ENCODE measurements at places on chromosomes 1 and 21. TPM values are rescaled to one million over a fixed set of nuclear protein-coding genes. Genes with fewer than 3 reads are reported as not detected.

- H3K4me3 ChIP-seq = no peak overlapping the region
- H3K27me3 ChIP-seq = no peaks in the 10 kb centered on the region
- H3K27ac ChIP-seq = no peak overlapping the region
- DNase-seq = no peak
Measured at GRCh38 chr1:114320586-114320985, 166.9 kb upstream of the SYT6 start.

DNA sequence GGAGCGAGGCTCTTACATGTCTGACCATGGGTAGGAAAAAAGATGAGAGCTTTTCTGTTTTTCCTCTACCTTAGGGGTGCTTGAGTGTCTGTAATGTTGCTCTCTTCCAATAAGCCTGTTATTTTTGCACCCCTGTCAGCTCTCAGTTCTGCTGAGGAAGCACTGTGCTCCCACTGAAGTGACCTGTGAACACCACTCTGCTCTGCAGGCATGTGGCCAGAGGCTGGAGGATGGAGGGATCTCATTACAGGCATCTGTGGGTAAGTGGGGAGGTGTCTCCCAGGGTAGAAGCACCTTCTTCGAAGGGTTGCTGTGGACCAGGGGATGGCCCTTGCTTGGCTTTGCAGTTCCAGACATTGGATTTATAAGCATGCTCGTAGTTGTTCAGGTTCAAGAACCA is 56.8 kb upstream of the RBM15 start:
- DNase-seq = no peak
- H3K4me1 ChIP-seq = no peaks in the 10 kb centered on the region
- H3K27me3 ChIP-seq = peaks cover 12% of the 10 kb centered on the region
- no peak overlapping the region for H3K27ac ChIP-seq

DNA sequence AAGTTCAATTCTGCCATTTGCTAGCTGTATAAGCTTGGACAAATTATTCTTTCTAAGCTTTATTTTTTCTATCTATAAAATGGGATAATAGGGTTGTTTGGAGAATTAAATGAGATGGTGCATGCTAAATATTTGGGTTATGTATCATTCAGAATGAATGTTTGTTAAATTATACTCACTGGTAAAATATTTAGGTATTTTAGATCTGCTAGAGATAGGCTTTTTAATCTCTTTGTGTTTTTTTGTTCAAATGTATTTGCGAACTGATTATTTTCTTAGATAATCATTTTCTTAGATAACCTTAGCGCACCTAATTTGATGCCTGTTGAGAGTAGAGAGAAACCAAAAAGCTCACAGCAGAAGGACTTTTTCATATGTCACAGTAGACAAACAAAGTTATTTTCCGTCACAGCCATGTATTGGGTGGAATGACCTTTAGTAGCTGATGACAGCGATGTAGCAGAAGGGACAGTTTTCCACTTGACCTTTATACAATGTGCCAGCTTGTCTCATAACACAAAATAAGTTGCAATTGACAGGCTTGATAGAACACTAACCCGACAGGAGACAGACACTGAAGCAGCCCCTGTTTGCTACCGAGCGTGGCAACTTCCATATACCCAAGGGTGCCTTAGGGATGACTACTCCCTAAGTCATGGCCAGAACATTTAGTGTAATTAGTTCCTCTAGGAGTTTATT is 93.0 kb downstream of the DISC1 start:
- H3K27ac ChIP-seq = no peak overlapping the region
- H3K4me1 ChIP-seq = no peaks in the 10 kb centered on the region
- DNase-seq = no peak
- H3K27me3 ChIP-seq = no peaks in the 10 kb centered on the region
- no peaks in the 10 kb centered on the region for H3K36me3 ChIP-seq

GRCh38 chr1:5191470-5191869 is 537.1 kb downstream of the AJAP1 start:
- no peak overlapping the region for H3K4me3 ChIP-seq
- no peak for DNase-seq
- H3K27me3 ChIP-seq = no peaks in the 10 kb centered on the region
- H3K27ac ChIP-seq = no peak overlapping the region

- no peaks in the 10 kb centered on the region for H3K36me3 ChIP-seq
- no peaks in the 10 kb centered on the region for H3K27me3 ChIP-seq
- no peak for DNase-seq
- no peaks in the 10 kb centered on the region for H3K4me1 ChIP-seq
- no peak overlapping the region for H3K27ac ChIP-seq
Measured at GRCh38 chr1:165954940-165955339, 127.5 kb downstream of the UCK2 start.

DNA sequence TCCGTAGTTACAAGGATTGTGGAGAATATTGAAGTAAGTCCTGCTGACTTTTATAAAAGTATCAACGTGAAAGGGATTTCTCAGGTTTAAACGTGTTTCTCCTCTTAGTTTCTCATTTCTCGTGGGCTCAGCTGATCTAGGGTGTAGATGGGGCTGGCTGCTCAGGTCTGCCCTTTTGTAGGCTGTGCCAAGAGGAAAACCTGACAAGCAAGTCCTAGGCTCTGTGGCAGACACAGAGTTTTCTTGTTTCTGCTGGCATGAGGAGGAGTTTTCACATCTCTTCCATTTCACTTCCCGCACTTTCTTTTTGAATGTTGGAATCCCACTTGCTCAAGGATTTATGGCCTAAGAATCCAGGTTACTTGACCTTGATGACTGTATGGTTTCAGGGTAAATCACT is 14.8 kb downstream of the VPS13D start:
- no peak overlapping the region for H3K4me3 ChIP-seq
- no peaks in the 10 kb centered on the region for H3K27me3 ChIP-seq
- no peak for DNase-seq
- H3K27ac ChIP-seq = no peak overlapping the region

GRCh38 chr1:203649551-203649998 is 22.9 kb downstream of the ATP2B4 start:
- H3K4me3 ChIP-seq = peak overlapping the region; percentile 67
- H3K27me3 ChIP-seq = no peaks in the 10 kb centered on the region
- peak overlapping the region; percentile 86 for H3K27ac ChIP-seq
- H3K4me1 ChIP-seq = peaks cover 81% of the 10 kb centered on the region
- DNase-seq = peak; percentile 49

GRCh38 chr21:45630066-45630694 is 13.3 kb upstream of the PCBP3 start:
- no peak overlapping the region for H3K27ac ChIP-seq
- H3K36me3 ChIP-seq = no peaks in the 10 kb centered on the region
- no peaks in the 10 kb centered on the region for H3K4me1 ChIP-seq
- no peak overlapping the region for H3K4me3 ChIP-seq
- DNase-seq = no peak
- H3K27me3 ChIP-seq = peaks cover 17% of the 10 kb centered on the region

DNA sequence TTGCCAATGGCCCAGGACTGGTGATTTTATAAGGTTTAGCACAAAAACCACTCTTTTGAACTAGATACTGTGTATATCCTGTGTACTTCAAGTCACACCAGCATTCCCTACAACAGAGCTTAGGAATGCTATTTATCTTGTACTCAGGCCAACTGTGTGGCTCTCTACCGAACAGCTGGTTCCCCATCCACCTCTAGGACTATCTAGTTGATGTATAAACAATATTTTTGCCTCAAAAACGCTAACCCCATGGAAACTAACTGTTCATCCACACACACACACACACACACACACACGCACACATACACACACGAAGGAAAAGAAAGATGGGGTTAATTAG is 28.7 kb upstream of the SLC45A3 start:
- no peak for DNase-seq
- no peaks in the 10 kb centered on the region for H3K27me3 ChIP-seq
- H3K27ac ChIP-seq = no peak overlapping the region
- peaks cover 36% of the 10 kb centered on the region for H3K36me3 ChIP-seq
- H3K4me3 ChIP-seq = no peak overlapping the region

DNA sequence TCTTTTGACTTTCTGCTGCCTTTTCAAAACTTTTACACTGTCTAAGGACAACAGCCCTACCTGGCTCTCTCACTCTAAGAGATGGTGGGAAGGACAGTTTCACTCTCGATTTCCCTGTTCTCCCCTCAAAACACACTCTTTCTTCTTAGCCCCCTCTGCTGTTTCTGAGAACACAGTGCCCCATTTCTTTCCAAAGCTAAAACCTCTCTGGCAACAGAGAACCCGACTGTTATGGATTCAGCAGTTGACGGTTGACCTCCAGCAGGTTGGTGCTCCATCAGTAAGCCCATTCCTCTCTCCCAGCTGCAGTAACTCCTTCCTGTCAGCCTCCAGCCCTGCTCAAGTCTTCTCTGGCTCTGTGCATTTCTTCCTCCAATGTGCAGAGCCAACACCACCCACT is 88.2 kb upstream of the ABCD3 start:
- peaks cover 39% of the 10 kb centered on the region for H3K27me3 ChIP-seq
- H3K4me1 ChIP-seq = no peaks in the 10 kb centered on the region
- no peak for DNase-seq
- no peak overlapping the region for H3K4me3 ChIP-seq

DNA sequence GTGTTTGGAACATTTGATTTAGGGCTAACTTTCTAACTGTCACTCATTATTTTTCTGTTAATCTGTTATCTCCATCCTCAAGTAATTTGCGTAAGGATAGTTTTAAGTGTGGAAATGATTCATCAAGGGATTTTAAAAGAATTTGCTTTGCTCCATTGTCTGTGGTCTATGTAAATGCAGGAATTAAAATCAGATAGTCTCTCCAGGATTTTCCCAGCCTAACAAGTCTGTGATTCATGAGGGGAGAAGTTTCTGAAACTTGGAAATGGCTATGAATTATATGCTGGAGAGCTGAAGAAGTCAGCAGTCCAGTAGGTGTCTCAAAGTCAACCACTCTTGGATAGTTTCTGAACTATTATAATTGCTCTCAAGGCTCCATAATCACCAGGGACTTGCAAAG is 264.5 kb downstream of the MRPL39 start:
- H3K27me3 ChIP-seq = peaks cover 10% of the 10 kb centered on the region
- H3K36me3 ChIP-seq = no peaks in the 10 kb centered on the region
- no peak overlapping the region for H3K4me3 ChIP-seq
- no peak for DNase-seq
- no peaks in the 10 kb centered on the region for H3K4me1 ChIP-seq

DNA sequence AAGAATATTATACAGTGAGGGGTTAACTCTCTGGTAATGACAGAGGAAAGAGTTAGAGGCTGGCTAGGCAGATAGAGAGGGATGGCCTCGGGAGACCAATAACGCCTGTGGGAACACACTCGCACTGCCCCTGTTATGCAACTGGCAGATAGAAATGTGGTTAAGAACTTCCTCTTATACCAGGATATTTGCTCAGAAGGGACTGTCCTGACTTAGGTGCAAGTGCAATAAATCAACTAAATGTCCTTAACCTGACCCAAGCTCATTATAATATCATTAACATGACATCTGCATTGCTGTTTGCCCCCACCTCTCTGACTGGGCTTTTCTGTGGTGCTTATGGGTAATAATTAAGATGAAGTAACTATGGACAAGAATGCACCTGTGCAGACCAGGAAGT is 1518.0 kb downstream of the NCAM2 start:
- no peak for DNase-seq
- H3K27me3 ChIP-seq = no peaks in the 10 kb centered on the region

GRCh38 chr1:89352421-89352820 is 11.4 kb upstream of the GBP6 start:
- no peak overlapping the region for H3K27ac ChIP-seq
- peaks cover 22% of the 10 kb centered on the region for H3K4me1 ChIP-seq
- H3K36me3 ChIP-seq = peaks cover 2% of the 10 kb centered on the region
- peaks cover 1% of the 10 kb centered on the region for H3K27me3 ChIP-seq
- no peak overlapping the region for H3K4me3 ChIP-seq

DNA sequence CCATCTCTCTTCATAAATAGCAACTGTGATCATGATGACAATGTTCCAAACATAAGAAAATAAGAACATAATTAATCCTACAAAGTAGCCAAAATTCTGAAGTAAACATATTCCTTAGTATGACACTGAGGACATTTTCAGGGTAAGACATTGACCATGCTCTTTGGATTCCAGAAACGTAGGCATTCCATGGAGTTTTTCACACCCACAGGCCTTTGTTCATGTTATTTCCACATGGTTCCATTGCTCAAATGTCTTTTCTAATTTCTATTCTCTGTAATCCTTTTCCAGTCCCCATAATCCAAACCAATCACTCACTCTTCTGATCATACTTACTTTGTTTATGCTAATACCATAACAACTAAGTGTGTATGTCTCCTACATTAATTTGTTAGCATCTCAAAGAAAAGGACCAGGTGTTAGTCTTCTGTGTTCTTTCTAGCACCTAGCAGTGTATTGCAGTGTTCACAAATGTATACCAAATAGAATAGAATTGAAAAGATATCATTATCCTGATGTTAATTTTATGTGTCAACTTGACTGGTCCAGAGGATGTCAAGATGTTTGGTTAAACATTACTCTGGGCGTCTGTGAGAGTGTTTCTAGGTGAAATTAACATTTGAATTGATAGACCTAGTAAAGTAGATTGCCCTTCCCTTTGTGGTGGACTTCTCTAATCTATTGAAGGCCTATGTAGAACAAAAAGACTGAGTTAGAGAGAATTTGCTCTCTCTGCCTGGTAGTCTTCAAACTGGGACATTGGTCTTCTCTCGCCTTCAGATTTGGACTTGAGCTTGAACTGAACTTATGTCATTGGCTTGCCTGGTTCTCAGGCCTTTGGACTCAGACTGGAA is 516.6 kb downstream of the PTPRC start:
- H3K27ac ChIP-seq = no peak overlapping the region
- no peak for DNase-seq
- H3K4me1 ChIP-seq = no peaks in the 10 kb centered on the region
- H3K36me3 ChIP-seq = no peaks in the 10 kb centered on the region

GRCh38 chr1:245588116-245588639 is 433.4 kb downstream of the KIF26B start:
- no peaks in the 10 kb centered on the region for H3K27me3 ChIP-seq
- no peak for DNase-seq
- H3K4me1 ChIP-seq = no peaks in the 10 kb centered on the region

GRCh38 chr1:4022715-4023114 is 122.6 kb upstream of the C1orf174 start:
- H3K4me3 ChIP-seq = no peak overlapping the region
- no peaks in the 10 kb centered on the region for H3K27me3 ChIP-seq
- H3K36me3 ChIP-seq = no peaks in the 10 kb centered on the region

DNA sequence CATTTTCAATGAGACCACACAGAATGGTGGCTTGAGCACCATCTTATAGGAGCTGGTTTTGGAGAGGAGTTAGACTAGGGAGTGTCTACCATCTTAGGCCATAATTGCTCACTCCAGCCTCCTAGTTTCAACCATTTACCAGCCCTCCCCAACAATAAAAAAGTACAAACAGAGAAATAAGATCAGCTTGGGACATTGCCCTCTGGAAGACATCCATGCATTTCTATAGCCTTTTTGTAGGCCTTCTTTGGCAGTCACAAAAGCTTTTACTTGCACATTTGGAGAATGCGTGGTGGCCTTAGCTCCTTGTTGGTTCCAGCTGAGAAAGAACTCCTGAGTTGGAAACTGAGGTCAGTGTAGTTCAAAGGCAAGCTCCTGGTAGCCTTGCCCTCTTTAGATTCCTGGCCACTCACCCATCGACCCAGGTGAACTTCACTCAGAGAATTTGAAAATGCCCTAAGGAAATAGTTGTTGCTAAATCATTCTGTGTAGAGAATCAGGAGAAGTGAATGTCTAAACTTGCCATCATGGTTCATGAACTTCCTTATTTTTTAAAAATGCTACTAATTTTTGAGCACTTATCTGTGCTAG is 301.7 kb upstream of the PROX1 start:
- no peaks in the 10 kb centered on the region for H3K4me1 ChIP-seq
- H3K27me3 ChIP-seq = peaks cover 2% of the 10 kb centered on the region
- no peaks in the 10 kb centered on the region for H3K36me3 ChIP-seq
- H3K4me3 ChIP-seq = no peak overlapping the region
- DNase-seq = no peak
- H3K27ac ChIP-seq = no peak overlapping the region

Gene LRRC71
- not detected for total RNA-seq

Gene IQCC
- 3.8 TPM for total RNA-seq

Gene GBP7
- 0.15 TPM for total RNA-seq

Gene MAN1A2
- total RNA-seq = 33.8 TPM

Gene ZCCHC17
- 21.0 TPM for total RNA-seq

Gene SH2D2A
- total RNA-seq = 193 TPM

Gene CATSPER4
- total RNA-seq = not detected
